Testis (tissue), 5 donors: ENCODE measurements at places on chromosomes 2 and 18. TPM values are rescaled to one million over a fixed set of nuclear protein-coding genes. Genes with fewer than 3 reads are reported as not detected.

MYO1B gene
- total RNA-seq, result 26.8 TPM

ZNF396 gene
- 7.3 TPM for total RNA-seq

SH2D6 gene
- 11.2 TPM for total RNA-seq

DSEL gene
- 5.9 TPM for total RNA-seq

NAT8 gene
- not detected for total RNA-seq

REG1B gene
- total RNA-seq, result not detected

CNRIP1 gene
- total RNA-seq, result 5.8 TPM

ADGRF3 gene
- 1.0 TPM for total RNA-seq

MALL gene
- 7.6 TPM for total RNA-seq

LIPG gene
- total RNA-seq, result 48.0 TPM

CNDP1 gene
- 1.3 TPM for total RNA-seq

ANKRD36 gene
- total RNA-seq, result 57.2 TPM

HRH4 gene
- total RNA-seq, result 0.39 TPM
